ENCODE measurements at places on chromosomes 6 and 20.

DNA sequence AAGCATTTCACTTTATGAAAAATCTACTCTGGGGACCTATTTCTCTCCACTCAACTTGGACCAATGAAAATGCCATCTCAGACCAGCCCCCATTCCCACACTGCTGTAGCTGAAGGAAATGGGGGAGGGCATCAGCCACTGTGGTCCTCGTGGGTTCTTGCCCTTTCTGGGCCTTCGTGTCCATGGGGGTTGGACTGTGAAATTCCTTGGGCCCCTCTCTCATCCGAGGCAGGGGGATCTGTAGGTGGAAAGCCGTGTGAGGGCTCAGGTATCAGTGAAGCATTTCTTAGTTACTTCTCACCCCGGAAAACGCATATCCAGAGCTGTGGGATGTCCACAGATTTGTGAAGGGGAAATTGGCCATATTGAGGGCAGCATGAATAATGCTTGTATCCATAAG, 147.9 kb downstream of the CDC5L start:
- no peak for DNase-seq

GRCh38 chr6:43078691-43079090, 2.6 kb downstream of the PTK7 start:
- DNase-seq = peak; percentile 74

DNA sequence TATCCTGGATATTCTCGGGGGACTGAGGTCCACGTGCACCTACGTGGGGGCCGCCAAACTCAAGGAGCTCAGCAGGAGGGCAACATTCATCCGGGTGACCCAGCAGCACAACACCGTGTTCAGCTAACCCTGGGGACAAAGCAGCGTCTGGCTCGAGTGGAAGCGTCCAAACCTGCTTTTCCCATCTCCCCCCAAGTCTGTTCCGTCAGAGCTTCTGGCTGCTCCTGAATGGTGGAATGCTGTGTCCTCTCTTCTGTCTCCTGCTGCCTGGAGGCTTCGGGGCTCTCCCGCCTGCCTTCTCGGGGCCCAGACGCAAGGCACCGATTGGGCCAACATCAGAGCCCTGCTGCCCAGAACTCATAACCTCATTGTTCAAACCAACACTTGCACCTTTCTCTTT, 56.7 kb downstream of the GMPR start:
- DNase-seq = no peak

- DNase-seq = no peak
Measured at GRCh38 chr6:139325686-139326085, 33.9 kb upstream of the TXLNB start.

GRCh38 chr6:143465546-143465945, 14.9 kb downstream of the PEX3 start:
- no peak for DNase-seq

- DNase-seq = no peak
Measured at GRCh38 chr20:63212792-63213191, 3.1 kb downstream of the YTHDF1 start.

- DNase-seq = no peak
Measured at GRCh38 chr6:142926494-142927270, 18.3 kb downstream of the HIVEP2 start.

DNA sequence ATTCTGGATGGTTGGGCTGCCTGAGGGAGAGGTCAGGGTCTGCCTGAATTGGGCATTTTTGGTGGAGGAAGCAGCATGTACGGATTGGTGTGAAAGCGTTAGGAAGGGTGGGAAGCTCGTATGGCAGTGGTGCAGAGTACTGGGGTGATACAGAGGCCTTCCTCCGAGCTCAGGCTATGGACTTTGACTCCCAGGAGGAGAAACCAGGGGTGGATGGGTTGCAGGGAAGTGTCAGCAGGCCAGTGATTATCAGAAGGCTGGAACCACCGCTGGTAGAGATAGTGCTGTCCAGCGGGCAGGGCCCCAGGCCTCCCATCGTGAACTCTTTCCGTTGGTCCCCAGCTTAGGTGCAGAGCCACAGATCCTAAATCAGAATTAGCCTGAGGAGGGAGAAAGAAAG, 5.3 kb downstream of the WFDC5 start:
- DNase-seq = no peak
